Body of pancreas (tissue), 4 donors: ENCODE measurements at places on chromosomes 6 and 20. TPM values are rescaled to one million over a fixed set of nuclear protein-coding genes. Genes with fewer than 3 reads are reported as not detected.
A peak's percentile ranks its signal among the peaks of the same experiment; 100 is the strongest.

GRCh38 chr6:158649289-158650143 lies at the start of gene SYTL3:
SYTL3 (plus strand) TSS chr6:158650054; CDS start chr6:158663269, 13,215 bp downstream.
- peaks cover 5% of the 10 kb centered on the region for H3K4me1 ChIP-seq
- H3K4me3 ChIP-seq = no peak within 1 kb of the TSS
- peak within 1 kb of the TSS; percentile 17 for H3K27ac ChIP-seq
- no peaks in the 10 kb centered on the region for H3K36me3 ChIP-seq

DNA sequence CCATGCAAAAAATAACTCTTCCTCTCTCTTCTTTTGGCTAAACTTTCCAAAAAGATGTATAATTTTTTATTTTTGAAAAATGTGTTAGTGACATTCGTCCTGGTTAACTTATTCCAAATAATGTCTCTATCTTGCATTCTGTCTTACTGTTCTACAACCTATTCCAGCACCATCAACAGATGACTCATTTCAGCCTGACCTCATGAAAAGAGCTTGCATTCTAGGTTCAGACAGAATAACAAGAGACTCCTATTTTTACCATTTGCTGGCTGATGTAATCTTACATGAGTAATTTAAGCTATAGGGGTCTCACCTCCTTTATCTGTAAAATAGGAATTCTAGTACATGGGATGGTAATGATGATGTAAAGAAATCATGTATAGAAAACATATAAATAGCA lies 109.0 kb downstream of the FUT9 start:
- H3K27me3 ChIP-seq = no peaks in the 10 kb centered on the region
- H3K4me1 ChIP-seq = no peaks in the 10 kb centered on the region
- H3K27ac ChIP-seq = no peak overlapping the region
- DNase-seq = no peak
- H3K4me3 ChIP-seq = no peak overlapping the region

- DNase-seq = no peak
- no peaks in the 10 kb centered on the region for H3K4me1 ChIP-seq
- no peak overlapping the region for H3K27ac ChIP-seq
- no peak overlapping the region for H3K4me3 ChIP-seq
- H3K36me3 ChIP-seq = no peaks in the 10 kb centered on the region
Observed at GRCh38 chr20:1618954-1619540, 762 bp downstream of the SIRPB1 start.

- peaks cover 5% of the 10 kb centered on the region for H3K4me1 ChIP-seq
- H3K27me3 ChIP-seq = no peaks in the 10 kb centered on the region
- DNase-seq = no peak
- H3K36me3 ChIP-seq = no peaks in the 10 kb centered on the region
- no peak overlapping the region for H3K4me3 ChIP-seq
Observed at GRCh38 chr20:50052550-50053361, 60.2 kb downstream of the UBE2V1 start.

- peaks cover 16% of the 10 kb centered on the region for H3K4me1 ChIP-seq
- no peak for DNase-seq
- H3K36me3 ChIP-seq = no peaks in the 10 kb centered on the region
- H3K27ac ChIP-seq = peak overlapping the region; percentile 59
- H3K27me3 ChIP-seq = no peaks in the 10 kb centered on the region
Observed at GRCh38 chr6:142374965-142375733, 73.3 kb downstream of the ADGRG6 start.

- no peaks in the 10 kb centered on the region for H3K27me3 ChIP-seq
- no peak for DNase-seq
- H3K4me1 ChIP-seq = peaks cover 8% of the 10 kb centered on the region
- no peak overlapping the region for H3K27ac ChIP-seq
- H3K4me3 ChIP-seq = no peak overlapping the region
Observed at GRCh38 chr20:2280082-2280481, 15.7 kb upstream of the TGM3 start.

The SOBP gene
- total RNA-seq = 3.1 TPM

GRCh38 chr20:4672948-4673347 lies 48.8 kb upstream of the PRND start:
- H3K36me3 ChIP-seq = no peaks in the 10 kb centered on the region
- no peak overlapping the region for H3K4me3 ChIP-seq
- no peaks in the 10 kb centered on the region for H3K4me1 ChIP-seq
- H3K27me3 ChIP-seq = no peaks in the 10 kb centered on the region

DNA sequence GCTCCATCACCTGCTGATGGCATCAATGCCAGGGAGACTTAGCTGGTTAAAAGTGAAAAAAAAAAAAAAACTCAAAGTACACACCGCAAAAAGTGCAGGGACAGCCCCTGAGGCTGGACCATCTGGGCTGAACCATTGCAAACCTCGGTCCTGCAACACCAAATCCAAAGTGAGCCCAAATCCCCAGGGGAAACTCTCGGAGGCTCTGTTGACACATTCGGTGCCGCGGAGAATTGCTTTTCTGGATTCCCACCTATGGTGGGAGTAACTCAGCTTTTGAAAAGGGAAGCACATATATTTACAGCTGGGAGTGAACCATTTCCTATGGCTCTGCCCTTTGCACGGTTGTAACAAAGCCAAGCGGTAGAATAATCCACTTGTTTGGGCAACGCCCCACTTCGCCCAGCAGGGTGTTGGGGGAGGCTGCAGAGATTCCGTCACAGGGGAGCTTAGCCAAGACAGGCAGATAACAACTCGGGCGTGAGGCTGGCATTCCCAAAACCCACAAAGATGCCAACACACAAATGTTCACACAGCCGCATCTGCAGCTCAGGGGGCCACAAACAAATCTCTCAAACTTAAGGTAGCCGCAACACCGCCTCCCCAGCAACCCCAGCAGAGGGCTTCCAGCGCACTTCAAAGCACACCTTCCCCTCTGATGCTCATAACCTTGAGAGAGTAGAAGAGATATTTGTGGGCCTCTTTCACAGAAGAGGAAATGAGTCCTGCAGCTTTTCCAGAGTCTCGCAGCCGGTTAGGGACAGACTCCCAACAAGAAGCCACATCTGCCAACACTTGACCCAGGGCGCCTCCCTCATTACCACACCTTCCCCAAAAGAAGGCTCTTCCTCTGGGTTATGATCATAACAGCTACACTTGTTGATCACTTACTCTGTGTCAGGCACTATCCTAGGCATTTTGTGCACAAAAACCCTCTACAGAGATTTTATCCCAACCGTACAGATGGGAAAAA lies 11.4 kb downstream of the ZC3H12D start:
- H3K36me3 ChIP-seq = no peaks in the 10 kb centered on the region
- H3K27me3 ChIP-seq = no peaks in the 10 kb centered on the region

The IMPG1 gene
- total RNA-seq = not detected

DNA sequence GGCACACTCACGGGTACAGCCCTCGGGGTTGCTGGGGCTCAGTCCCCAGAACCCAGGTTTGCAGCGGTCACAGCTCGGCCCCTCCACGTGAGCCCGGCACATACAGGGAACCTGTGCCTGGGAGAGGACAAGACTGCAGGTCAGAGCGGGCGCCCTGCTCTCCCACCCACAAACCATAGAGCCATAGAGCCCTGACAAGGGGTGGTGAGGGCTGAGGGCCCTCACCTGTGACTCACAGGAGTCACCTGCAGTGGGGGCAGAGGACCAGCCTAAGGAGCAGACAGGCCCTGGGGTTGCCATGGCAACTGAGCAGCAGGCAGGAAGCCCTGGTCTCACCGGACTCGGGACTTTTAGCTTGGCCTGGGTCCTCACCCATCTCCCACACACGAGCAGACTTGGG lies 30.8 kb downstream of the LAMA5 start:
- no peaks in the 10 kb centered on the region for H3K4me1 ChIP-seq
- no peak overlapping the region for H3K4me3 ChIP-seq
- DNase-seq = no peak
- H3K27me3 ChIP-seq = no peaks in the 10 kb centered on the region

DNA sequence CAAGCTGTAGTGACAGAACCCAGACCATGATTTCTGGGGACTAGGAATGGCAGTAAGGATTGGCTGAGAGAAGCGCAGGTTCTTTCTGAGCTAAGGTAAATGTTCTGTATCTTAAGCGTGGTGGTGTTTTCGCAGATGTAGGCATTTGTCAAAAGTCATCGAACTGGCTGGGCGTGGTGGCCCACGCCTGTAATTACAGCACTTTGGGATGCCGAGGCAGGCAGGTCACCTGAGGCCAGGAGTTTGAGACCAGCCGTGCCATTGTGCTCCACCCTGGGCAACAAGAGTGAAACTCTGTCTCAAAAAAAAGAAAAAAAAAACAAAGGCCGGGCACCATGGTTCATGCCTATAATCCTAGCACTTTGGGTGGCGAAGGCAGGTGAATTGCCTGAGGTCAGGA lies 40.7 kb upstream of the EYA2 start:
- no peak overlapping the region for H3K27ac ChIP-seq
- DNase-seq = no peak
- H3K4me3 ChIP-seq = no peak overlapping the region
- no peaks in the 10 kb centered on the region for H3K27me3 ChIP-seq
- H3K36me3 ChIP-seq = no peaks in the 10 kb centered on the region

GRCh38 chr6:52976591-52977035 lies 18.5 kb downstream of the GSTA4 start:
- DNase-seq = peak; percentile 10
- no peak overlapping the region for H3K27ac ChIP-seq
- no peak overlapping the region for H3K4me3 ChIP-seq
- H3K36me3 ChIP-seq = no peaks in the 10 kb centered on the region
- no peaks in the 10 kb centered on the region for H3K27me3 ChIP-seq

The BTN1A1 gene
- not detected for total RNA-seq

- DNase-seq = no peak
- no peaks in the 10 kb centered on the region for H3K36me3 ChIP-seq
- peaks cover 11% of the 10 kb centered on the region for H3K4me1 ChIP-seq
- H3K4me3 ChIP-seq = no peak overlapping the region
- no peak overlapping the region for H3K27ac ChIP-seq
Observed at GRCh38 chr6:32045811-32046449, 7.7 kb downstream of the CYP21A2 start.

GRCh38 chr6:132964101-132964867 lies 149.9 kb downstream of the RPS12 start:
- no peaks in the 10 kb centered on the region for H3K27me3 ChIP-seq
- H3K27ac ChIP-seq = peak overlapping the region; percentile 3
- H3K36me3 ChIP-seq = no peaks in the 10 kb centered on the region
- H3K4me1 ChIP-seq = peaks cover 7% of the 10 kb centered on the region

The WRNIP1 gene
- total RNA-seq = 61.0 TPM

DNA sequence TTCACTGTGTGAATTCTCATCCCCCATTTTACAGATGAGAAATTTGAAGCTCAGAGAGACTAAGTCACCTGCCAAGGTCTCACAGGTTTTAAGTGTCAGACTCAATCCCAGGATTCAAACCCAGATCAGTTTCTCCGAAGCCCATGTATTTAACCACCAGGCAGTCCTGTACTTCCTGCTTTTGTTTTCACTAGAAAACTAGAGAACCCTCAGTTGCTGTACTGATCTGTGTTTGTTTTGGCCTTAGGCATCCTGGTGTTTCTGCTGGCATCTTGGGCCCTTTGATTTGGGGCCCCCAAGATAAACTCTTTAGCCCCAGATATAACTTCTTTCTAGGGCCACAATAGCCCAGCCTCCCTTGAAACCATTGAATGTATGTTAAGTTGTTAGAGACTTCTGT lies 36.5 kb downstream of the PPP1R16B start:
- no peak overlapping the region for H3K27ac ChIP-seq
- H3K36me3 ChIP-seq = no peaks in the 10 kb centered on the region
- H3K4me3 ChIP-seq = no peak overlapping the region
- no peak for DNase-seq

DNA sequence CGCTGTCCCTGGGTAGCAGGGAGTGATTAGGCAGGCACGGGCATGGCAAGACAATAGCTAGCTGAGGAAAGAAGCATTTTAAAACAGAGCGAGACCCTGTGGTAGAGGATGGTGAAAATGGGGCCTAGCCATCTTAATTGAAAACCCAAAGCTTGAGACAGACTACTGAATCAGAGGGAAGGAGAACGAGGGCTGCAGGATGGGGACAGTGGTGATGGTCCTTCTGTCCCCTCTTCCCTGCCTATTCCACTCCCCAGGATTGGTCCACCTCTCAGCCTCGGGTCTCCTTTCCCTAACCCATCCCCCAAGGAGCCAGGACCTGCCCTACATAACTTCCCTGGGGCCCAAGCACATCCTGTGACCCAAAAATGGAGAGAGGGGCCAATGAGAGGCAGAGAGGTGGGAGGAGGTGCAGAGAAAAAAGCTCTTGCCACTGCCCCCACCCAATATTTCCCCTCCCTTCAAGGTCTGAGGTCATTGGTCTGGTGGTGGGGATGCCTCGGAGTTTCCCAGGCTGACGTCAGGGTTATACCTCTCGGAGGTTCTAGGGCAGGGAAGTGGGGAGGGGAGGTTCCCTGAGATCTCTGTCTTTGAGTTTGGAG lies 884 bp upstream of the CUTA start:
- peaks cover 40% of the 10 kb centered on the region for H3K4me1 ChIP-seq
- H3K27me3 ChIP-seq = no peaks in the 10 kb centered on the region
- DNase-seq = no peak
- H3K27ac ChIP-seq = peak overlapping the region; percentile 95
- H3K4me3 ChIP-seq = no peak overlapping the region

DNA sequence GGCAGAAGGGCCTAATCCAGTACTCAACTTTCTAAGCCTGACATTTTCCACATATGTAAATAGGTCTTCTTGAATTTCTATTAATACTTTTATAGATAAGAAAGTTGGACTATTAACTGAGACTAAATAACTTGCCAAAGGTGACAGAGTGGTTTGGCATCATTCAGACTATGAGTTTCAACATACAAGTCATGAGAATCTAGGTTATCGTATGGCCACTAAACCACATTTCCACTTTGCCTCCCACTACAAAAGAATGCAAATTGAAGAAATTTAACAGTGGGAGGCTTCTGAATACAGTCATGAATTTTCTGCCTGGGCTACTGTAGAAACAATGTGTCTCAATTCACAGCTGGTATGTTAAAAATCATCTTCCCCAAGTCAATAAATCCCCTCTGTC lies 531.0 kb upstream of the AGPAT4 start:
- no peaks in the 10 kb centered on the region for H3K4me1 ChIP-seq
- H3K36me3 ChIP-seq = no peaks in the 10 kb centered on the region
- H3K27me3 ChIP-seq = no peaks in the 10 kb centered on the region

DNA sequence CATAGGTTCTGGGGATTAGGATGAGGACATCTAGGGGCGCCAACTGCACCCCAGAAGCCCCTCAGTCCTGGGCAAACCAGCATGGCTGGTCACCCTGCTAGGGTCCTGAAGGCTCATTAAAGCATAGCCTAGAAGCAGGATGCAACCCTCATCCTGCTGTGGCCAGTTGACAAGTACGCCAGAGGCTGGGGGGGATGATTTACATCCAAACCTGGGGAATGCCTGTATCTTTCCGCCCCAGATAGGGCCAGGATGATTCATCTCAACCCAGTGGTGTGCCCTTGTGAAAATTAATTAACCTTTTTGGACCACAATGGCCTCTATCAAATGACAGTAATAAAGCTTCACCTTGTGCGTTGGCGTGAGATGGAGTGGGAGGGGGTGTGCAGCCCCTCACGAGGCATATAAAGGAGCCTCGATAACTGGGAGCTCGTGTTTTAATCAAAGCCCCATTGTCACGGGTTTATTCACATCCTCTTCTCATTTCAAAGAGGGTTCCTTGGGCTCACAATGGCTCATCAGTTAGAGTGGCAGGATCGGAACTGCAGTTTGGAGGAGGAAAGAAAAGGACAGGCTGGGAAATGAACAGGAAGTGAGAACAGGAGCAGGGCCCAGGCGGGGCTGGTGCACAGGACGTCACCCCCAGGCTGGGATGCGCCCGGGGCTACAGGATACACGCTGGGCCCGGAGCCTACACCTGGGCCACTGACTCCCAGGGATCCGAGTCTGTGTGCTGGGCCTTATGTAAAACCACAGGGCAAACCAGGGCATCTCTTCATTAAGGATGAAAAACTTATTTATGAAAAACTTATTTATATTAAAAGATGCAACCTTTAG lies 121.8 kb upstream of the PHACTR3 start:
- no peak for DNase-seq
- no peaks in the 10 kb centered on the region for H3K36me3 ChIP-seq
- no peak overlapping the region for H3K4me3 ChIP-seq
